SJSA1 (cell line): ENCODE measurements at places on chromosomes 7 and 10.
A peak's percentile ranks its signal among the peaks of the same experiment; 100 is the strongest.

- no peak for DNase-seq
Measured at GRCh38 chr7:153043440-153043839, 283.9 kb downstream of the ACTR3B start.

- peak; percentile 44 for DNase-seq
Measured at GRCh38 chr10:21078410-21079329, 181.6 kb upstream of the NEBL start.

- DNase-seq = no peak
Measured at GRCh38 chr7:1787241-1787640, 117.2 kb downstream of the ELFN1 start.

- DNase-seq = no peak
Measured at GRCh38 chr7:66206119-66206933, 1.2 kb downstream of the TPST1 start.

GRCh38 chr7:22581099-22581498 is 81.1 kb upstream of the STEAP1B start:
- DNase-seq = no peak

- no peak for DNase-seq
Measured at GRCh38 chr10:110619514-110620397, 24.4 kb upstream of the RBM20 start.

DNA sequence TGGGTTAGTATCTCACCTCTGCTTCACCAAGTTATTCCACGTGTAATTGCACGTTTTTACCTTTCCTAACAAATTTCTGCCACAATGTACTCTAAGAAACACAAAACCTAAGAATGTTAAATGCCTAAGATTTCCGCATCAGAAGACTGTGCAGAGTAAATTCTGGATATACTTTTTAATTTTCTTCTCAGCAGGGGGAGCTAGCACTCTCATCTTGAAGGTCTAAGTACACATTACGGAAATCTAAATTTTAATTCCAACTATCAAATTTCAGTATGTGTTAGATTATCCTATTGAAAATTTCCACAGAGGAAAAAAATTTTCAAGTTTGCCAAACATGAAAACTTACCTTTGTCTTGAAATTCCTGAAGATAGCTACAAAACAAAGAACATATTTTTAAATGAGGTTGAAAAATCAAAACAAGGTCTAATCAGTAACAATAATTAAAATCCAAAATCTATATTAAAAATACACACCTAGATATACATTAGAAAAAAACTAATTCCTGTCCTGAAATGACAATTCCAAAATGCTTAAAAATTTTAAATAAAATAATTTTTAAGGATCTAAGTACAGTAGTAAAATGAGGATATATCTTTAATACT is 10.5 kb downstream of the SKAP2 start:
- no peak for DNase-seq

GRCh38 chr7:90611115-90611514 is 15.0 kb downstream of the CDK14 start:
- DNase-seq = no peak

DNA sequence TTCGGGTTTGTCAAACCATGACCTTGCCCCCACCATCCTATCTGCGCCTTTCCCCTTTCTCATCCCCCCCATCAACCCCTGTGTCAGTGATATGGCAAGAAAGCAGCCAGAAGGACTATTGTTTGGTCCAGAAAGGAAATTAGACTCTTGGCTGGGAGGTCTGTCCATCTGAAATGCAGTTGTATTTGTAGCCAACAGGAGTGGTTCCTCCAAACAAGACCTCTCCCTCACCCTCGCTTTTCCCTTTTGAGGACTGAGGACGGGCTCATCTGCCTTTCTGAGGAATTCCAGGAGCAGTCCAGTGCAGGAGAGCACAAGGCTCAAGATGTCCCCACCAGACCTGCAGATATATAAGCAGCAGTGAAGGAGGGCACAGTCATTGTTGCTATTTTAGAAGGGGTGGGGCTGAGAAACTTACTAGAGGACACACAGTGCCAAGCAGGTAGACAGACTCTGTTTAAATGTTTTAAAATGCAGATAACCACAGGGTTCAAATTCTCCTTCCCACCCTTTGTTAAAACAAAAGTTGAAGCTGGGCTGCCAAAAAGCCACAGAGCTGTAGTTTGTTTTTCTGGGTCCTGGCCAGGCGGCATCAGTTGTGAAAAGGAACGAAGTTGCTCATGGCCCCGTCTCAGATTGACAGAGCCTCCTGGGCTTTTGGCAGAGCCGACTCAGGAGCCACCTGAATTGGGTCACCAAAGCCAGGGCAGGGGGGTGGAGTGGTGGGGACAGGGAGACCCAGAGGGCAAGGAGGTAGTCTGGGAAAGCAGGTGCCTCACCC is 37.3 kb downstream of the CYP17A1 start:
- no peak for DNase-seq

- DNase-seq = no peak
Measured at GRCh38 chr7:20797042-20797461, 10.4 kb upstream of the SP8 start.

GRCh38 chr10:34627331-34627730 is 187.8 kb downstream of the PARD3 start:
- DNase-seq = no peak

DNA sequence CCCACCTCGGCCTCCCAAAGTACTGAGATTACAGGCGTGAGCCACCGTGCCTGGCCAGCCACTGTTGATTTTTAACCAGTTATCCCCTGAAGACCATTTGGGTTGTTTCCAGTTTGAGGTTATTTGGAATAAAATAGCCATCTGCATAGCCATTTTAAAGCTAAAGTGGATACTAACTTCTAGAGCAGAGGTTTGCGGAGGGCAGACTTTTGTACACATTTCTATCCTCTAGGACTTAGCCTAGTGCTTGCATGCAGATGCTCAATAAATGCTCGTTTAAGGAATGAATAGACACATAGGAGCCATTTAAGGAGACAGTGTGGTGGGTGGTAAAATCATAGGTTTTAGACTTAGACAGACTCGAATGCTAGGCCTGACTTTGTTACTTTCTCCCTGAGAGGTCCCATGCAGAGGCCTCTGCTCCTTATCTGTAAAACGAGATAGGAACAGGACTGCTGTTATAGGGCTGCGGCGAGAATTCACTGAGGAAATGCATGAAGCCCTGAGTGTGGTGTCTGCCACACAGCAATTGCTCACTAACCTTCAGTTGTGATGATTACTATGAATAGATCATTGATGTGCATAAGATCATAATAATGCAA is 75.9 kb downstream of the PFKFB3 start:
- DNase-seq = no peak

DNA sequence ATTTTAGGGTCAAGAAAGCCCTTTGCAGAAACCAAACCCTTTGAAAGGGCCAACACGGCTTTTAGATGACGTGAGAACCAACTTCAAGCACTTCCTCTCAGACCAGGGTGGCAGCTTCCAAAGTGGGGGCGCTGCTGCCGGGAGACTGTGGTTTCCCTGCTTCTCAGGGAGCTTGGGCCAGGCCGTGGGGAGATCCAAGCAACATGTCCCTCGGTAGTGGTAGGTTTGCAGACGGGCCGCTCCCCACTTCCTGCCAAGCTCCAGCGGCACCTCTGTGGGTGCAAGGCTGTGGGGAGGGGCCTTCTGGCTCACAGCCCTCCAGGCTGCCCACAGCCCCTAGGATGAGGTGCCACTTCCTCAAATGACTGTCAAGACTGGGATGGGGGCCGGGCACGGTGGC is 132.4 kb downstream of the FAM53B start:
- DNase-seq = no peak

- no peak for DNase-seq
Measured at GRCh38 chr10:6300784-6301460, 98.2 kb downstream of the PFKFB3 start.

- peak; percentile 65 for DNase-seq
Measured at GRCh38 chr10:62594093-62594520, 210.4 kb upstream of the ADO start.

- DNase-seq = peak; percentile 99
Measured at GRCh38 chr10:93458821-93459257, 23.3 kb downstream of the MYOF start.

GRCh38 chr10:86366902-86367151 is 232 bp upstream of the GRID1 start:
- peak; percentile 46 for DNase-seq

GRCh38 chr10:62305813-62306212 is 37.2 kb upstream of the RTKN2 start:
- no peak for DNase-seq

DNA sequence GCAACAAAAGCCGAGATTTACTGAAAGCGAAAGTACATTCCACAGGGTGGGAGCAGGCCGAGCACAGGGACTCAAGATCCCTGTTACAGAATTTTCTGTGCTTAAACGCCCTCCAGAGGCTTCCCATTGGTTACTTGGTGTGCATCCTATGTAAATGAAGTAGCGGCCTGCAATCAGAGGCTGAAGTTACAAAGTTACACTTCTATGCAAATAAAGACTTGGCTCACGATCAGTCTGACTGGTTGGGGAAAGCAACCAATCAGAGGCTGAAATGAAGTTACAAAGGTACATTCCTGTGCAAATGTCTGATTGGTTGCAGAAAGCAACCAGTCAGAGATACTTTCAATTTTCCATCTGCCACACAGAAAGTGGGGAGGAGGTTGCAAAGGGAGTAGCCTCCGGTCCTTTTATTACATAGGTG is 4.1 kb downstream of the ACBD7 start:
- peak; percentile 92 for DNase-seq

DNA sequence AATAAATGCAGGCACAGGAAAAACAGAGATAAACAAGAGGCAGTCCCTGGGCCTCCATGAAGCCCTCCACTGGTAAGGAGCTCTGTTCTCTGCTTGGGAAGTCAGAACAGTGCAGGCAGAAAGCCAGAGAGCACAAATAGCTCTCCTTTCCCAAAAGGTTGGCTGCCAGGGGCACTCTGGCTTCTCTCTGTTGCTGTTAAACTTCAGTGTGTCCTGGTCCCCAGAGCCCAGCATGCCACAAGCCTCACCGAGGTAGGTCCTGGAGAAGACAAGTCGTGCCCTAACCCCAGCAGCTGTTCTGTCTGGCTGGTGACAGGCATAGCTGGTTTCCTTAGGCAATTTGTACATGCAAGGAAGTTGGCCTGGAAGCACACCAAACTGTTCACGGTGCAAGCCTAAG is 17.3 kb downstream of the SLC16A12 start:
- DNase-seq = peak; percentile 42

- no peak for DNase-seq
Measured at GRCh38 chr10:47030191-47030703, 119.0 kb downstream of the PTPN20 start.

DNA sequence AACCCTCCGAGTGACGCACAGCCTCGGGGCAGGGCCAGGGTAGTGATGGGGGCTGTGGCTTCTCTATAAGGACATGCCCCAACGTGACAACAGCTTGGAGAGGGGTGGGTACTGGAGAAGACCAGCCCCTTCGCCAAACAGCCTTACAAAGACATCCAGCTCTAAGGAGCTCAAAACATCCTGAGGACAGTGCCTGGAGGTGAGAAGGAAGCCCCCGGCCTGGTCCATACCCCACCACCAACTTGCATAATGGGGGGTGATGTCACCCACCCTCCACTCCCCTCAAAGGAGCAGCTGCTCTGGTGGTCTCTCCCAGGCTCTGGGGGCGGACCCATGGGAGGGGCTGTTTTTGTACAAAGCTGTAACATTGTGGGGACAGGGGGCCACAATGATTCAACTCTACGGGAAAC is 15.1 kb downstream of the PRSS2 start:
- DNase-seq = no peak

GRCh38 chr10:1280466-1281404 is 224.6 kb downstream of the WDR37 start:
- DNase-seq = no peak

- DNase-seq = no peak
Measured at GRCh38 chr10:80168162-80168511, 35.6 kb downstream of the PLAC9 start.

DNA sequence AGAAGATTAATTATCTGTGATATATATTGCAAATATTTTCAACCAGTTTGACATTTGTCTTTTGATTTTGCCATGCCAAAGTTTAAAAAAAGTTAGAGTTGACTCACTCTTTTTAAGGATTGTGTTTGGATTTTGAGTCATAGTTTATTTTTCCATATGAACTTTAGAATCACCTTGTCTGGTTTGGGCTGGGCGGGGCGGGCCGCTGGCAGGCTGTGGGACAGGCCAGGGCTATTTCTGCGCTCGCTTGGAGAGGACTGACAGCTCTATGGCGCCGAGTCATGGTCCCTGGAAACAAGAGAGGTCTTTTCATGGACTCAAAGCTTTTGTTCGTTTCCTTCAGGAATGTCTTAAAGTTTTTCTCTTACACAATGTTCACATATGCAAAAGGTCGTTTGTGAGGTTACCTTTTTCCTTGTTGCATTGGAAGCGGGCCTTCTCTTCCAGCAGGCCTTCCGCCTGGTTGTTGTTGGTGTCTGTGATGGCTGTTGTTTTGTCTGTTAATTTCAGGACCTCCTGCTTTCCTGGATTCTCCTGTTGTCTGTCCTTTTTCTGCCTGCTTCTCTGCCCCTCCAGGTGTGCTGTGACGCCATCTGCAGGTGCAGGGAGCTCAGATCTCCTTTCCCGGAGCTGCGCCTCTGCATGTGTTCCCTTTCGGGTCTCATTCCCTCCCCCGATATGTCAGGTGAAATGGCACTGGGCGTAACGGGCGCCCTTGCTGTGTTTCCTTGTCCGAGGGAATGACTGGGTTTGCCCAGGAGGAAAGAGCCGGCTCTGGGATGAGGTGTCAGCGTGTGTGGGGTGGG is 53.8 kb downstream of the INPP5A start:
- DNase-seq = peak; percentile 50

GRCh38 chr10:58593008-58593407 is 80.3 kb downstream of the BICC1 start:
- DNase-seq = no peak

DNA sequence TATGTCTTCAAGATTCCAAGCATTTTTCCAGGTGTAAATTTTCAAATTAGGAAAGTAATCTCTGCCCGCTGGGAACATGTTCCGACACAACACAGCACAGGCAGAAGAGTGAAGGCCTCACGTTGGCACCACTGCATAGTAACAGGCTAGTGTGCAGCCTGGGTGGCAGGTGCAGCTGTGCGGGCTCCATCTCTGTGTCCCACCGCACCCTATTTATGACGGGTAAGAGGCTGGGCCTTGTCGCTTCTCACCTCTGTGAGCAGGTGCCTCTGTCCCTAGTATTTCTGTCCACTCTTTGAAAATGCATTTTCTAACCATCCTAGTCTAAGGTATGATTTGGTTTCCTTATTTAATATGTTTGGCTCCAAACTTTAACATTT is 24.1 kb downstream of the VIPR2 start:
- DNase-seq = no peak

- no peak for DNase-seq
Measured at GRCh38 chr7:141272417-141272816, 198.6 kb downstream of the TMEM178B start.

- peak; percentile 40 for DNase-seq
Measured at GRCh38 chr10:15419279-15419874, 48.3 kb upstream of the FAM171A1 start.

- DNase-seq = no peak
Measured at GRCh38 chr10:121096617-121097431, 245.7 kb downstream of the WDR11 start.

- DNase-seq = no peak
Measured at GRCh38 chr10:133350950-133351329, 3.8 kb downstream of the PRAP1 start.

DNA sequence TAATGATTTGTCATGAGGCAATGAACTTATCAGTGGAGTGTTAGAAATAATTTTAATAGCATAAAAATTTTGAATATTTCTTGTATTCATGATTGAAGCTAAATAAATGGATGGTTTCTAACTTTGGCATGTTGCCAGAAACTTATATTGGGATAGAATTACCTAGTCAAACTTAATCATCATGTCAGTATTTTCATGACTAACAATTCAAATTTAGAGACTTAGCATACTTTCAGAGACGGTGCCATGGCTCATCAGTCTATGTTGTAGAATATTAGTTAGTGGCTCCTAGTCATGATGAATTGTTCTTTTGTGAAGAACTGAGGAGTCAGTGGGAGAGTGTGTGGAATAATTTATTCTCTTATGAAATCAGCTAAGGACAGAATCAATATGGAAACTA is 599.6 kb upstream of the POT1 start:
- DNase-seq = no peak
